ENCODE measurements at places on chromosomes 5 and 9.
A peak's percentile ranks its signal among the peaks of the same experiment; 100 is the strongest.

DNA sequence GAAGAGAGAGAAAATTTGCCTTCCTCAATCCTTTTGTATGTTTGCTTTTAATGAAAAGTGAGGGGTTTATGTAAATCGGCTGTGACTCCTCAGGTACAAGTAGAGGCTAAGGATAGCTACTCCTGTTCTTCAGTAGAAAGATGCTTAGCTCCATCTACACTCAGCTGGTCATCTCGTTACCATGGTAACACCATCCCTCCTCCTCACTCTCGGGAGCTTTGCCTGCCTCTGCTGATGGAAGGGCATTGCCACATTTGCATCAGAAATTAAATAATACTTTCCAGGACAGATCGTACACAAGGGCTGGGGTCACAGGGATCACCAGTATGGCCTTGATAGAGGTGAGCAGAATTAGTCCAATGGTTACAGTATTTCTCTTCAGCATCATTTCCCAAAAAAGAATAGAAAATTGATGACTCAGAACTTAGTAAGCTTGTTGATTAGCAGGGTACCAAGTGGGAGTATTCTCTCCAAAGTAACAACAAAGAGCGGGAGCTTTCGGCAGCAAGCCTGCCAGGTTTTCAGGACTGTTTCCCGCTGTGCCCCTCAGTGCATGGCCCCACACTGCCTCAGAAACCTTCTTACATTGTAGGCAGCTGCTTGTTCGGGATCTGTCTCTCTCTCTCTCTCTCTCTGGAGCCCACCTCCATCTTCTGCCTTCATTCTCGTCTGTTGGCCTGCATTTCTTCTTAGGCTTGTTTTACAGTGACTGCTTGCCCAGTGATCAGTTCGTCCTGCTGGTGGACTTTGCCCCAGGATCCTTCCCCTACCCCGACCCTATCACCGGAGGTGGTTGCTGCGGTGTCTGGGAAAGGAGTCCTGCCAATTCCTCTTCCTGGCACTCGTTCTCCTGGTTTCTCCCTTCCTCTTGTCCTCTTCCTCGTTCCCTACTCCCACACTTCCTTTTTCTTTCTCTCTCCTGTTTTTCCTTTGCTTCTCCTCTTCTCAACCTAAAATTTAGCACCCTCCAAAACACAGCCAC is 51.9 kb upstream of the SNAPC3 start:
- DNase-seq, result no peak

DNA sequence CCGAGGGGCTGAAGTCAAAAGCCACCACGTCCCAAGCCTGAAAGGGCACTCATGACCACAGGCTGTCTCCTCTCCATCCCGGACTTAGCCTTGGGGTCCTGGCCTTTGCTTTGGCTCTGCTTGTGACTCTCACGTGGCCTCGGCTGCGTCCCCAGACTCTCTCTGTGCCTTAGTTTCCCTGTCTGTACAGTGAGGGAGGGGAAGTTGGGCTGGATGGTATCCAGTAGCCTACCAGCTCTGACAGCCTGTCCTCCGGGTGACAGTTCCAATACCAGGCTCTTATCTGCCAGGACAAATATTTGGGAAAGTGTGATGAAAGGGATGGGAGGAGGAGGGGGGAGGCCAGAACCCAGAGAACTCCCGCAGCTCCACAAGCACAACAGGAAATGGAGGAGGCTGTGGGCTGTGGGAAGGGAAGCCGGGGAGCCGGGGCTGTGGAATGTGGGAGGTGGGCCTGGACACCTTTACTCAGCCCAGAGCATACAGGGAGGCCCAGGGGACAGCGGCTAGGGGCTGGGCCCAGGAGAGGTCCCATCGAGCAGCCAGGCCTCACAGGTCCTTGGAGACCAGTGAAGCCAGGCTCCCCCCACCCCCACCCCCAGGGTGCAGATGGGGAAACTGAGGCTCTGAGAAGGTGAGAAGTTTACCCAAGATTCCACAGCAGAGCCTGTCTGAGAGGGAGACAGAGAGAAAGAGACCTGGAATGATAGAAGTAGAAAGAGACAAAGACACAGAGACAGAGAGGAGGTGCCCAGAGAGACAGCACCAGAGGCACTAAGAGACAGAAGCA is 18.3 kb downstream of the PDGFRB start:
- DNase-seq, result peak; percentile 70

- no peak for DNase-seq
Measured at GRCh38 chr5:135700731-135701130, 121.9 kb upstream of the CXCL14 start.

- DNase-seq, result no peak
Measured at GRCh38 chr5:87579678-87580077, 166.9 kb upstream of the CCNH start.

DNA sequence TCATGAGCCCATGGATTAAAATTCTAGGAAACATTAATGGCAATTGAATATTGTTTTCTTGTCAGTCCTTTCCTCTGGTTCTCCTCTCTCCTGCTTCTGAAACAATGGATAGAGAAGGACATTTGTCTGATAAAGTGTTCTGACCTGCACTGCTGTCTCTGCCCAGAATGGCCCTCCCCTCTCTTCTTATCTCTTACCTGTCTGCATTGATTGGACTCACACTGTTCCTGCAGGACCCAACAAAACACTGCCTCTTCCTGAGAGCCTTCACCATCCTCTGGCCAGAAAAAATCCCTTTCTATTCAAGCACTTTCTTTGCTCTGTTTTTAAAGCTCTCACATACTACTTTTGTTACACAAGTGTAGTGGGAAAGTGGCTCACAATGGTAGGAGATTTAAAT is 143.8 kb upstream of the DHFR start:
- no peak for DNase-seq

- DNase-seq, result no peak
Measured at GRCh38 chr9:92942688-92943616, 4.4 kb upstream of the FGD3 start.

DNA sequence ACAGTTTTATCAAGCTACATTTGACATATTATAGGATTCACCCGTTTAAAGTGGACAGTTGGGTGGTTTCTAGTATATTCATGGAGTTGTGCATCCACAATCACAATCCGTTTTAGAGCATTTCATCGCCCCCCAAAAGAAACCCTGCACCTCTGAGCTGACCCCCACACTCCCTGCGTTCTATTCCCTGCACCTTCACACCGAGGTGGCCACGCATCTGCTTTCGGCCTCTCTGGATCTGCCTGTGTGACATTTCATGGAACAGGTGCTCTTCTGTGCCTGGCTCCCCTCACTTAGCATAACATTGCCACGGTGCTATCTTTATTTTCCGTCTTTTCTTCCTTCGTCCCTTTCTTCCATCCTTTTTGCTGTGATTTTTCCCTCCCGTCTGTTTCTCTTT is 32.7 kb downstream of the HRH2 start:
- DNase-seq, result no peak

- no peak for DNase-seq
Measured at GRCh38 chr5:53034832-53035231, 45.7 kb downstream of the ITGA2 start.

DNA sequence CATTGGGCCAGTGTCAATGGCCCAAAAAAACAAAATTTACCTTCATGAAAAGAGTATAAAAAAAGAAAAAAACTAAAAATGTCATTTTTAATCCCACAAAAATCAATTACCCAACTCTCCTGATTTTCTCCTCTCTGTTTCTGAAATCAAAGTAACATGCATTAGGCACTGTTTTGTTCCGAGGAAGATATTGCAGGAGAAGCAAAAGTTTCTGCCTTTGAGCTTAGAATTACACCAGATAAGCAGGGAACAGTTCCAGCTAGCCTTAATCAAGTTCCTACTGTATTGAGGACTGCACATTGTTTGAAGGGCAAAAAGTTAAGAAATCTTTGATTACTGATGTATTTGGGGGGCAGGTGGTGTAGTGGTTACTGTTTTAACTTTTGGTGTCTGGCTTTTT is 1.1 kb upstream of the PRKAA1 start:
- no peak for DNase-seq

GRCh38 chr5:38468978-38469706 is 87.3 kb downstream of the LIFR start:
- DNase-seq, result no peak

DNA sequence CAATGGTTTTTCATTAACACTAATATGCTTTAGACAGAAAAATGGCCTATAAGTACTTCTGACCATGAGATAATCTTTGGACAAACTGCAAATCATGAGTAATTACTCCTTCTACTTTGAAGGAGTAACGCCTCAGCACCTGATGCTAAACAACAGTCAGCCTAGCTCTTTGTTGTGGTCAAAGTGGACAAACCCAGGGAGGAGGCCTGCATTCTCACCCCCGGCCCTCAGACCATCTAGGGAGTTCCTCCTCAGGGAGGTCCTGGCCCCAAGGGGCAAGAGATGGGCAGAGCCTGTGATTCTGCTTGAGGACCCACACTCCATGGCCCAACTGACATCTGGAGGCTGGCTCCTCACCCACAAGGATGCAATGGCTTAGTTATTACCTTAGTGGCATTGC is 48.2 kb upstream of the ANGPTL2 start:
- no peak for DNase-seq

GRCh38 chr9:134136996-134137299 is 1.1 kb downstream of the WDR5 start:
- DNase-seq, result no peak

DNA sequence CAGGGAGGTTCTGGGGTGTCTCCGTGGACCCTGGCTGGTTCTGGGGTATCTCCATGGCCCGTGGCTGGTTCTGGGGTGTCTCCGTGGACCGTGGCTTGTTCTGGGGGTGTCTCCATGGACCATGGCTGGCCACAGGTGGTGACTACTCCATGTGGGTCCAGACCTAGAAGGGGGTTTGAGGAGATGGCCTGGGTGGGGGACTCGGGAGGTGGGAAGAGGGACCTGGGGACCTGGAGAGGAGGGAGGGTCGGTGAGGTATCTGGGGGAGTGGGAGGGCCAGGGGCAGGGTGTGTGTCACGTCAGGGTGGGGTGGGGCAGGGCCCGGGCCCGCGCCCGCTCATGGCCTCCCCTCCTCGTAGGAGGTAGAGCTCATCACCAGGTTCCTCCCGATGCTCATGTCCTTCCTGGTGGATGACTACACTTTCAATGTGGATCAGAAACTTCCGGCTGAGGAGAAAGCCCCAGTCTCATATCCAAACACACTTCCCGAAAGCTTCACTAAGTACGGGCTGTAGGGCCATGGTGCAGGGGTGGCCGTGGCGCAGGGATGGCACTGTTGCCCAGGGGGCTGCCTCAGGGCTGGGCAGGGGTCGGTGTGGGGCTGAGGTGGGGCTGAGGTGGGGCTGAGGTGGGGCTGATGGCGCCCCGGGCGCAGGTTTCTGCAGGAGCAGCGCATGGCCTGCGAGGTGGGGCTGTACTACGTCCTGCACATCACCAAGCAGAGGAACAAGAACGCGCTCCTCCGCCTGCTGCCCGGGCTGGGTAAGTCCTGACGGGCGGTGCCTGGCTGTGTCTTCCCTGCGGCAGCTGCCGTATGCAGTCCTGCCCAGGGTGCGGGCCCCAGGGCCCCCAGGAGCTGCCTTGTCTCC is 10.7 kb upstream of the TOR4A start:
- no peak for DNase-seq

DNA sequence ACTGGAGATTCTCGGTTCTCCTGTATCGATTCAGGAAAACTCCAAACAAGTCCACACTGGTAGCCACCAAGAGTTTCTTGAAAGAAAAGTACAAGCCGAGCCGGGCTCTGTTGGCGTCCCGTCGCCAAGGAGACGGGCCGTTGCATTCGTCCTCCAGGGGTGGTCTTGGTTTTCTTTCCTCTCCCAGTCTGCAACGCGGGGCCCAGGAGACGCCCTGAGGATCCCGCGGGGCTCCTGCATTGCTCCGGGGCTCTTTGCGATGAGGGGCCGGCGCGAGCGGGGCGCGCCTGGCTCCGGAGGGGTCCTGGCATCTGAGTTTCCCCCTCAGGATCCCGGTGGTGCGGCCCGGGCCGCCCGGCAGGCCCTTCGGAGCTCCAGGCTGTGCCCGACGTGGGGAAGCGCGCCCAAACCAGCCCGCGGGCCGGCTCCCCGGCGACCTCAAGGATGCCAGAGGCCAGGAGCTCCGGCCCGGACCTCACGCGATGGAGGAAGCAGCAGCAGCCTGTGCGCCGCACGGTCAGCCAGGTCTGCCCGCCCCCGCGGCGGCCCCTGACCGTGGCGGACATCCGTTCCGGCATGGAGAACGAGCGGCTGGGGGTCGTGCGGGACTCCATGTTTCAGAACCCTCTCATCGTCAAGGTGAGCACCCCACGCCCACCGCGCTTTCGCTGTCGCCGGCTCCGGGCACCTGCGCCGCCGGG is at the start of gene CFAP77:
CFAP77 (plus strand) TSS at position 384 of the 701 bp plus-strand sequence; CDS start at position 445, 61 bp downstream.
- DNase-seq, result peak; percentile 89

GRCh38 chr9:117232281-117232680 is 182.6 kb downstream of the ASTN2 start:
- no peak for DNase-seq

DNA sequence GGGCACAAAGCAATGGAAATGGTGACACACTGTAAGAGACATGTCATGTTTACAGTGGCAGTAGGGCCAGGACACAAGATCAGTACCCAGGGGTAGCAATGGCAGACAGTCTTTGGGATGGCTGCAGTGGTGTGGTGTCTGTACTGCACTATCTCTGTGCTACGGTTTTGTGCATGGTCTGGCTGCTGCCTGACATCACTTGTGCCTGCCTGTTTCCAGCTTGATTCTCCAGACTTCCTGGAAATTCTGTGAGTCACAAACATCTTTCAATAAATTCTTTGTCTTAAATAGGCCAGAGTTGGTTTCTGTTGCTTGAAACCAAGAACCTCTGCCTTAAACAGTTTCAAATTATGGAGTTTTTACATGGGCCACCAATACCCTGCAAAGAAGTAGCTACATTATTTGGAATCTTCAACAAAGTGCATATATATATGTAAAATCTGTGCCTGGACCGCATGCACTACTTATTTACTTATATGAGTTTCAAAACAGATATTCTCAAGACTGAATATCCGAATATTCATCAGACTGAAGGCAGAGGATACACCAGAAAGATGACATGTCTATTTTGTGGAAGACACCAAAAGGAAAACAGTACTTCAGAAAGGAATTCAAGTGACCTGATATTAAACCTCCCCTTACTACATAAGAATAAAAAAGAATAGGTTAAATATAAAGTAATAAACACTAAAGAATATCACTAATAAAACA is 188.1 kb downstream of the RFX3 start:
- DNase-seq, result peak; percentile 59

- no peak for DNase-seq
Measured at GRCh38 chr5:112059579-112060135, 302.7 kb upstream of the NREP start.

DNA sequence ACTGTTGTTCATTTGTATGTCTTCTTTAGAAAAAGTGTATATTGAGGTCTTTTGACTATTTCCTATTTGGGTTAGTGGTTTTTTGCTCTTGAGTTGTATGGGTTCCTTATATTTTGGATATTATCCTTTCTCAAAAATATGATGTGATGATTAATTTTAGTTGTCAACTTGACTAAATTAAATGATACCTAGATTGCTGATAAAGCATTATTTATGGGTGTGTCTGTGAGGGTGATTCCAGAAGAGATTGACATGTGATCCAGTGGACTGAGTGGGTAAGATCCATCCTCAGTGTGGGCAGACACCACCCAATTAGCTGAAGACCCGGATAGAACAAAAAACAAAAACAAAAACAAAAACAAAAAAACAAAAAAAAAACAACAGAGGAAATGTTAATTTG is 115.1 kb upstream of the KIF2A start:
- no peak for DNase-seq

GRCh38 chr5:135835766-135836165 is 1.3 kb downstream of the SLC25A48 start:
- no peak for DNase-seq

GRCh38 chr5:51465165-51465564 is 81.9 kb downstream of the ISL1 start:
- no peak for DNase-seq

- DNase-seq, result no peak
Measured at GRCh38 chr5:95022967-95023695, 261.8 kb downstream of the MCTP1 start.

GRCh38 chr9:117744369-117744768 is 40.2 kb downstream of the TLR4 start:
- DNase-seq, result no peak

Measured in GM03348 (cell line).